ENCODE measurements at places on chromosomes 16 and 17.

- no peak for DNase-seq
These were observed 4.3 kb upstream of the EZH1 start for GRCh38 chr17:42748908-42749798.

- DNase-seq, result peak; percentile 28
These were observed 70.7 kb upstream of the HNF1B start for GRCh38 chr17:37815536-37815935.

DNA sequence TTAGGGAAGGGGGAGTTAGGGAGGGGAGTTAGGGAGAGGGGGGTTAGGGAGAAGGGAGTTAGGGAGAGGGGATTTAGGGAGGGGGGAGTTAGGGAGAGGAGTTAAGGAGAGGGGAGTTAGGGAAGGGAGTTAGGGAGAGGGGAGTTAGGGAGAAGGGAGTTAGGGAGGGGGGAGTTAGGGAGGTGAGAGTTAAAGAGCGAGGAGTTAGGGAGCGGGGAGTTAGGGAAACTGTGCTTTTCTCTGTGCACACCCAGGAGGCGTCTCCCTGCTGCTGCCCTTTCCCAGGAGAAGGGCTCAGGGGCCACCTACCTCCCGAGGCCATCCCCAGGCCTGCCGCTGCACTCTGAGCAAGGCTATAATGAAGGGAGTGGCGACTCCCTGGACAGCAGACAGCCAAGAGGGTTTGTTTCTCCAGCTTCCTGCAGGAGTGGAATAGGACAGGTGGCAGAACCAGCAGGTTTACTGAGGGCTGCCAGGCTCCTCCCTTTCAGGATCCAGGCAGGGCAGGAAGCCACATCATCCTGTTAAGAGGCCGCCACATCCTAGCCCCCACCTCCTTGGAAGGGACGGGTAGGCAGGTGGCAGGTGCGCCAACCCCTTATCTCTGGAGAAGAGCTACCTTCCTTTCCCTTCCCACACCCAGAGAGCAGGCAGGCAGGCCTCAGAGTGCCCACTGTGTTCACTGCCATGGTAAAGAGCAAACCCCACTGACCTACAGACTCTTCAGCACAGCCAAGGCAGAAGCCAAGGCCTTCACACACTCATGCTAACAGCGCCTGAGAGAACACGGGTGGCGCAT is 4.3 kb downstream of the CANT1 start:
- no peak for DNase-seq

- DNase-seq, result no peak
These were observed 16.5 kb downstream of the CNTNAP1 start for GRCh38 chr17:42698736-42699414.
